Type B pancreatic cell (in vitro differentiated cells): ENCODE measurements at places on chromosomes 7 and 10. TPM values are rescaled to one million over a fixed set of nuclear protein-coding genes. Genes with fewer than 3 reads are reported as not detected.

ZPBP gene
- not detected in 2 replicates for total RNA-seq

GPR26 gene
- 0.14 and 1.8 TPM in 2 replicates for total RNA-seq

ZNF727 gene
- total RNA-seq, result not detected in 2 replicates

HIBADH gene
- 34.4 and 37.1 TPM in 2 replicates for total RNA-seq

CTAGE8 gene
- 0.99 and 6.4 TPM in 2 replicates for total RNA-seq

STRIP2 gene
- total RNA-seq, result 1.00 and 8.7 TPM in 2 replicates

SLC13A4 gene
- total RNA-seq, result 5.2 and 11.3 TPM in 2 replicates

TMEM213 gene
- total RNA-seq, result not detected in 2 replicates

NCF1 gene
- total RNA-seq, result not detected in 2 replicates
